IgD-negative memory B cell (primary cell): ENCODE measurements at places on chromosomes 7 and 10. TPM values are rescaled to one million over a fixed set of nuclear protein-coding genes. Genes with fewer than 3 reads are reported as not detected.

Gene CYP3A7
- not detected for polyA plus RNA-seq

Gene MLXIPL
- not detected for polyA plus RNA-seq

Gene ANK3
- 19.5 TPM for polyA plus RNA-seq

Gene FAM24B
- 10.5 TPM for polyA plus RNA-seq

Gene TRPV5
- not detected for polyA plus RNA-seq

Gene TDRD1
- not detected for polyA plus RNA-seq

Gene CRTAC1
- not detected for polyA plus RNA-seq

Gene NEUROD6
- polyA plus RNA-seq: not detected
